Aorta (tissue), 5 donors: ENCODE measurements at places on chromosomes 11 and 22. TPM values are rescaled to one million over a fixed set of nuclear protein-coding genes. Genes with fewer than 3 reads are reported as not detected.

RCOR2 gene
- 0.78 TPM for total RNA-seq

PKP3 gene
- total RNA-seq = 0.42 TPM

MYRF gene
- 0.23 TPM for total RNA-seq

PRODH gene
- total RNA-seq = 1.0 TPM

C22orf31 gene
- total RNA-seq = not detected

CBY1 gene
- 24.0 TPM for total RNA-seq

RAG2 gene
- not detected for total RNA-seq

HEPN1 gene
- total RNA-seq = not detected

GP1BB gene
- not detected for total RNA-seq
